ENCODE measurements at places on chromosomes 6 and 20.

DNA sequence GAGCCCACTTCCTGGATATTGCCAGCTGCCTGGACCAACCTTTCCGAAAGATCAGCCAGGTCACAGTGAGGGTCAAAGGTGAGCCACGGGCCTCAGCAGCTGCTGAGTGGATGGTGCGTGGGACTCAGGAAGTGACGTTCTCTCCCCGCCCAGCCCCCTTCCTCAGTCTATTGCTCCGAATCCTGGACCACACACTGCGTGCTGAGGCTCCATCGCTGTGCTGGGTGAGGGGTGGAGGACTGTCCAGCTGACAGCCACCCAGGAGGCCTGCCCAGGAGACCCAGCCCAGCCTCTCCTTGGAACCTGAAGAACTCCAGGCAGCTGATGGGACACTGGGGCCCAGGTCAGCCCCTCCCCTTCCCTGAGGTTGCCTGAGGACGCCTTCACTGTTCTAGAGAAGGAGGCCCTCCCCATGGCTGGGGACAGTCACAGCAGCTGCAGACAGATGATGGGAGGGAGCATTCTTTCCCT, 94.4 kb upstream of the CD93 start:
- no peak for DNase-seq

GRCh38 chr6:157660414-157660813, 162.6 kb upstream of the SNX9 start:
- DNase-seq: no peak

DNA sequence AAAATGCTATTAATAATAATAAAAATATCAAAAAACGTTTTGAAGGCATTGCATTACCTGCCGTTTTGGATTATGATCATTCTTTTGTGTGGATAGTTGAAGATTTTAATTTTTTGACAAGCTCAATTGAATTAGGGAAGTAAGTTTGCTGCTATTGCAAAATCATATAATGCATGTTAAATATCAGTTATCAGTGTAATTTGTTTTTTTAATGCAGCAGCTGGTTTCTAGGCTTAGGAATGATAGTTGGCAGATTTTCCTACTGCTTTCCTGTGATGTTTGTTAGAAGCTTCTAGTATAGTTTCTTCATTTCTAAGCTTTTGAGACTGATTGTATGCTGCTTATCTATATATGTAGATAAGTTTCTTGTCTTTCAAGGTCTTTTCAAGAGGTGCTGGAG, 99.0 kb downstream of the JARID2 start:
- DNase-seq: no peak

GRCh38 chr20:62846166-62846890, 15.3 kb downstream of the TCFL5 start:
- no peak for DNase-seq

GRCh38 chr6:34103321-34103720, 42.6 kb downstream of the GRM4 start:
- no peak for DNase-seq

DNA sequence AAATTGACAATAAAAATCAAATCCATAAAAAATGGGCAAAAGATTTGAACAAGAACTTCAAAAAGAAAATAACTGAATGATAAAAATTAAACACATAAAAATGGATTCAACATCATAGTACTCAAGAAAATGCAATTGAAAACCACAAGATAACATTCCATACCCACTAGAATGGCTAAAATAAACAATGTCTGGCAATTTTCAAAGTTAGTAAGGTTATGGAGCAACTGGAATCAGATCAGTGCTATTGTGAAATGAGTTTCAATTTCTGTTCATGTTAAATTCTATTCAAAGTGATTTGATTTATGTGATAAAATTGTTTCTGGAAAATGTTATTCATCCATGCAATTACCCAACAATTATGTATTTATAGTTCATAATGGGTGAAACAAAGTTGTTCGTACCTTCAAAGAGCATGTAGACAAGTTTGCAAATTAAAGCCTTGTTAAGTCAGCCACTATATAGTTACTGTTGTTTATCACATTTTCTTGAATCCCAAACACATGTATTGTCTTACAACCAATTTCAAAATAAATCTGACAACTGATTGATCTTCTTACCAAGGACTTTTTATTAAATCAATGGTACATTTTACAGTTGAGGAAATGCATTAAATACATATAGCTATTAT, 151.5 kb upstream of the CENPW start:
- no peak for DNase-seq

DNA sequence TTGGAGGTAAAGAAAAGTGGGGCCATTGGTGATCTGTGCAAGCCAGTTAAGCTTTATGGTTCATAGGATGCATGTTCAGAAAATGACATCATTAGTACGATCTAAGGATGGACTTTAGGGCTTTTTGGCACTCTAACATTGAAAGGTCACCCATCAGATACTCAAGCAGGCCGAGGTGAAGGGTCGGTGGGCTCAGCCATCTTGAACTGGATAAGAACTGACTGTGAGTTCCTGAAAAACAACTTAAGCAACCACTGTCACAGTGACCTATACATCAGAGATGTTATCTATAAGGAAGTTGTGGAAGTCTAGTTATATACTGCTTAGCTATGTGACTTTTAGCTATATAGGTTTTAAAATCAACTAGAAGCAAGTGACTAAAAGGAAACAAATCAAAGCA, 13.0 kb upstream of the ITCH start:
- no peak for DNase-seq

GRCh38 chr6:162907876-162908481, 180.2 kb downstream of the PACRG start:
- no peak for DNase-seq

DNA sequence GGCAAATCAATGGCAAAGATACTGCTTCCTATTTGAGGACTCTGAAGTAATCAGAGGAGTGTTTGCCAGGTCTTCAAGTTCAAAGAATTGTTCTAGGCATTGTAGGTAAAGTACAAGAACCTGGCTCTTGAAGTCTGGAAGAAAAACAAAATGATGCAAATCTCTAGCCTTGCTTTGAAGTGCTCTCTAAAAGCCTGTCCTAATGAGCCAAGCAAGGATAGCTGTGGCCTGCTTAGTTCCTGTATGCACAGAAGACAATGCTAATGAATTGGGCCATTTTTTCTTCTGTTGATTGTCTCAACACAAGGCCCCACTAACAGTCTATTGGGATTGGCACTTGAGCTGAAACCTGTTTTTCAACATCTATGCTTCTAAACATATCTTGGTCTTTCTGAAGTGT, 165.0 kb upstream of the POU3F2 start:
- DNase-seq: no peak

GRCh38 chr6:81865712-81866111, 113.2 kb upstream of the TENT5A start:
- no peak for DNase-seq

DNA sequence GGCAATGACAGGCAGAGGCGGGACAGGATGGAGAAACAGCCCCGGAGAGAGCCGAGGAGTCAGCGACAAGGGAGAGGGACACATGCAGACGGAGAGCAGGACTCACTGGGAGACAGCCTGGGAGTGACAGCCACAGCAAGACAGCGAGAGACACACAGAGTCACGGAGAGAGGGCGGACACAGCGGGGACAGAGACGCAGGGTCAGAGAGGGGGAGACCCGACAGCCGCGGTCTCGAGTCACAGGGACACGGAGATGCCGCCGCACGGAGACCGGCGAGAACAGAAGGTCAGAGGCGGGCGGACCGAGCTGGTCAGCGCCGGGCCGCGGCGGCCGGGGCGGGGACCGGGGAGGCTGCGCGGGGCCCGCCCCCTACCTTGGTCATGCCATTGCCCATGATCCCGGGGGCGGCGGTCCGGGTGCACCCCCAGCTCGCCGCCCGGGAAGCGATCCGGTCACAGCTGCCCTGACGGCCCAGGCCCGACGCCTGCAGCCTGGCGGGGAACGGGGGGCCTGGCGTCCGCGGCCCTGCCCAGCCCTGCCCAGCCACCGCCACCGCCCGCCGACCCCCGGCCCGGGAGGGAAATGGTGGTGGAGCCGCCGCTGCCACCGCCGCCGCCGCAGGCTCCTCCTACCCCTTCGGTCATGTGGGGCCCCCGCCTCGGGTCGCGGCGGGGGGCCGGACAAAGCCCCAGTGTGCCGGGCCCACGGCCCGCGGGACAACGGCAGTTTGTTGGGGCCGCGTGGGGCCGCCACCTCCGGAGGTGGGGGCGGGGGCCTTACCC, at the start of the genes DUSP15 and TTLL9:
DUSP15 (minus strand) TSS at position 586 of the 784 bp plus-strand sequence; CDS start at position 396, 190 bp downstream.
TTLL9 (plus strand) TSS at position 693 of the 784 bp plus-strand sequence. CDS start 493 bp downstream, outside the sequence.
- no peak for DNase-seq

- no peak for DNase-seq
These were observed 377.3 kb upstream of the JAG1 start for GRCh38 chr20:11051136-11051535.

DNA sequence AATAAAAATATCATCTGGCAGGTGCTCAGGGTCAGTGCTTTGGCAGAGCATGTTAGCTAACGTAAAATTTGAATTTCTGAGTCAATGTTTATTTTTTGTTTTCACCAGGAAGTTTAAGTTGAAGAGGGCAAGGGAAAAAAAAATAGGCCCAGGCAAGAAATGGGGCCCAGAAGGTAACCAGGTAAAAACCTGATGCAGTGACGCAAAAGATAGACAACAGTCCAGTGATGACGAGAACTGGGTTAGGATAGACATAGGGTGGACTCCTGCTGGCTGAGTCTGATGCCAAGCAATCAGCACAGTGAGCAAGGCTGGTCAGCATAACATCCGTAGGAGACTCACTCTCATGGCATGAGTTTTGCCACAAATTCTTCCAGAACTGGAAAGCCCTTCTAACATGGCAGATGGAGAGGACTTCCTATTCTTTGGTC, 42.2 kb downstream of the ZHX3 start:
- no peak for DNase-seq

- DNase-seq: no peak
These were observed 75.3 kb upstream of the RIPOR2 start for GRCh38 chr6:25010902-25011625.

- DNase-seq: no peak
These were observed 219.3 kb downstream of the ARHGAP18 start for GRCh38 chr6:129490521-129491255.

- DNase-seq: no peak
These were observed 12.5 kb upstream of the HLA-DOA start for GRCh38 chr6:33021917-33022316.

DNA sequence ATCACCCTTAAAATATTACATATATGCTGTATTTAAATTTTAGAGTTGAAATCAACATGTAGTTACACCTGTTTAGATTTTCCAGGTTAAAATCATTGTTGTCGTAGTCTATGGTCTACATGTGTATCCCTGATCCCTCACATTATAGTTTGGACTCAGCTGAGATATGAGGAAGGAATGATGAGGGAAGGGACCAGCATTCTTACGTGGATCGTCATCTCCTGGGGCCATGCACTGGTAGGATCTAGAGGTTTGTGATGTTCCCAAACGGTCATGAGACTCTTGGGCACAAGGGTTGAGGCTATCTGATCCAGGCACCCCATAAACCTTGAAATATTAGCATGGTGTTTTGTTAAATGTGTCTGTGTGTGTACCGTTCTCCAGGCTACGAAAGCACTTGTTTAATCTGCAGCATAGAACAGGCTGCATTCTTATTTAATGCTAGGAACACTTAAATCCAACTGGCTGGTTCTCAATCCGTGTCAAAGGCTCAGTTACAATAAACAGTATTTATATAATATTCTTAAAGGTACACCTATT, 55.4 kb downstream of the IPCEF1 start:
- no peak for DNase-seq

- no peak for DNase-seq
These were observed 44.1 kb downstream of the STK4 start for GRCh38 chr20:45010399-45010828.

DNA sequence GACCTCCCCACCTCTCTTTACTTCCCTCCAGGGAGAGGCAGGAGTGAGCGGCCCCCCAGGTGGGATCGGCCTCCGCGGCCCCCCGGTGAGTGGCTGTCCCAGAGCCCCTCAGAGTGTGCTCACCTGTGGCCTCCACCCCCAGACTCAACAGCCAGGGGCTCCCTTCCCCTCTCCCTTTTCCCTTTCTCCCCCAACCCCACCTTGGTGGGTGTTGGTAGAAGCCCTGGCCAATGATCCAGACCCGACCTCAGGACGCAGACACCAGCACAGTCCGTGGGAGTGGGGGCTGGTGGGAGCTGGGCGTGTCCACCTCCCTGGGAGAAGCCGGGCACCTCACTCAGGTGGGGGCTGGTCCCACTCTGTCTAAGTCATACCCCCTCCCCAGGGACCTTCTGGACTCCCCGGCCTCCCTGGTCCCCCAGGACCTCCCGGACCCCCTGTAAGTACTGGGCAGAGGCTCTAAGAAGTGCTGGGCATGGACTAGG, 4.9 kb downstream of the COL9A3 start:
- no peak for DNase-seq

GRCh38 chr6:53005663-53006250, 10.7 kb upstream of the GSTA4 start:
- no peak for DNase-seq

DNA sequence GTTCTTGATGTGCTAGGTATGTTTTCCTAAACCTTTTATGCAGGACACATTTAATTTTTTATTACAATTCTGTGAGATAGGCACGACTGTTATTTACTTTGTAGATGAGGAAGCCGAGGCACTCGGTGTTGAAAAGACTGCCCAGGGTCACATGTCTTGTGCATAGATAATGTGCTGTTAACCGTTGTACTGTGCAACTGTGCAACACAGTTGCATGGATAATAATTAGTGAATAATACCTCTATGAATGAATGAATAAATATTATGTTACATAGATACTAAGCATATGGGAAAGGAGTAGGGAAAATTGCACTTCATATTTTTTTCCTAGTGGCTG, 60.3 kb upstream of the DEK start:
- no peak for DNase-seq

- no peak for DNase-seq
These were observed 104.2 kb downstream of the CD83 start for GRCh38 chr6:14221564-14222279.

DNA sequence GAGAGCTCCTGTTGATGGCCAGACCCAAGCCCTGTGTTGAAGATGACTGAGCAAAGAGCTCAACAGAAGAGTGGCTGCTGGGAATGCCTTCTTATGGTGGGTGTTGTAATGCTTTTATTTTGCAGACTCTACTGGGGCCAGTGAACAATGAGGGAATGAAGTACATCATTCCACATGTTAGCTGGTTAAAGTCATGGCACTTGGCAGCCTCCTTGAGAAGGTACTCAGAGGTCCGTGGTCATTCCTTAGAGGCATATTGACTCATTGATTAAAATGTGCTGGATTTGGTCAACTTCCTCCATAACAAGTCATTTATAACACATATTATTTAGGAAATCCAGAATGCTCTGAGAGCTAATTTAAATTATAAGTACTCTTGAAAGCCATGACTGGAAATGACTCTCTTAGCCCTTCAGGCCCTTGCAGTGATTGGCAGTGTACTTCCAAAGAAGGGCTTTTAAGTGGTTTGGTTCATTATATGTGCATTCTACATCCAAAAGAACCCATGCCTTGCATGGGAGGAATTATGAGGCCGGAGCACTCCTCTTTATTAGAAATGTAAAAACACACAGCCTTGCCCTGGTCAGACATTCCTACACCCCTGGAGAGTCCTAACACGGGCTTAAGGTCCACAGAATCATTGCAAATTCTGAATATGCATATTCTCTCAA, 976.9 kb downstream of the KIF16B start:
- DNase-seq: no peak

- no peak for DNase-seq
These were observed 16.1 kb downstream of the PLAGL2 start for GRCh38 chr20:32191422-32191821.

Data from stimulated activated CD4-positive, alpha-beta T cell treated with anti-CD3 and anti-CD28 coated beads, Interleukin-15, amount 100 ng/mL, for 1 hour (primary cell).